Inflammatory macrophage treated with lipopolysaccharide for 4 hours (primary cell): ENCODE measurements at places on chromosomes 13 and 19.

DNA sequence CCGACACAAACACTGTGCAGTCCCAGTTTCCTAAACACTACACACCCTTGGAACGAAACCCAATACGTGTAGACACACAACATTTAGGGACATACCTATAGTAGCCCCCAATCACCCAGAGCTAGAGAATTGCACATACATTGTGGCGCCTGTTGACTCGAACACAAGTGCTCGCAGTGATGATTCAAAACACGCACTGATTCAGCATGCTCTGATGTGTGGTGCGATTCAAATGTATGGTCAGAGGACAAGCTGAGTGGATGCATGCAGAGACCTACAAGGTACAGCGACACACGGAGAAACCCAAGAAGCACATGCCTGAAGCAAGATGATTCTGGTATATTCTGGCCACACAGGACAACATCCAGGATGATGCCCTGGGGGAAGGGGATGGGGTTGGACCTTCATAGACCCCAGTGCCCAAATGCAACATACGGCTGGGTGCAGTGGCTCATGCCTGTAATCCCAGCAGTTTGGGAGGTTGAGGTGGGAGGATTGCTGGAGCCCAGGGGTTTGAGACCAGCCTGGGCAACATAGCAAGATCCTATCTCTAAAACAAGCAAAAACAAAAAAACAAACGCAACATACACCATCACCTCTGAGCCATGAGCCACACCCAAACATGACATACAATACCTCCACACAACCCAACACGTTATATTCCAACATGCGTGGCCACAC lies 997 bp upstream of the KCNN4 start:
- no peak for DNase-seq

- DNase-seq = no peak
Observed at GRCh38 chr13:36038785-36039555, 92.2 kb downstream of the DCLK1 start.

- no peak for DNase-seq
Observed at GRCh38 chr13:113477724-113478123, 12.8 kb downstream of the DCUN1D2 start.

DNA sequence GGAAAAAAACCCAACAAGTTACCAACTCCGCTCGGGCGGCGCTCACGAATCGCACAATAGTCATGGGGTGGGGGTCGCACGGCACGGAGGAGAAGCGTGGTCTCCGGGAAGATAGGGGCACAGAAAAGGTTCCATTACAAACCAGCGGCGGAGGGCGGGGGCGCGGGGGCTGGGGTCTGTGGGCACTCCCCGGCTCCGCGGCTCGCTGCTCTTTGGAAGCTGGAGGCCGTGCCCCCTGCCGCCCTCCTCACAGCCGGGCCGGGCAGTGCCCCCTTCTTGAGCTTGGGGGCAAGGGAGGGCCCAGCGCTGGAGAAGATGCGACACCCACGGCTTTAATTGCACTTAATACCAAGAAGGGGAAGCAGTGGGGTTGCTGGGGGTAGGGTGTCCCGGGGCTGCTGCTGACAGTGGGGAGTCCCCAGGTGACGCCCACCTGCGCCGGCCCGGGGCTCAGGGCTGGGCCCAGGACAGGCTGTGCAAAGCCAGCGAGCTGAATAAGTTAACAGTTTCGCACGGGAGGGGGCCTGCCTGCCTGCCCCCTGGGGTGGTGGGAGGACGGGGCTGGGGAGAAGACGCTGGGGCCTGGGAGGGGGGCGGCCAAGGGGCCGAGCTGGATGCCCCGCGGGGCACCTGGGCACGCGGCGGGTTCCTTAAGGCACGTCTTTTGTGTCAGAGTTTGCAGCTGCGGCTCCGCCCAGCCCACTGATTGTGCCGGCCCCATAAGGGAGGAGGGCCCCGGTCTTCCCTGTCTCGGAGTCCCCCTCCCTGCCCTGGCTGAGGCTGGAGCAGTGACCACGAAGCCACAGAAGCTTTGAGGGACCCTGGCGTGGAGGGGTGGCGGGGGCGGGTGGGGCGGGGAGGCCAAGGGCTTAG lies 9.8 kb downstream of the DCAF15 start:
- no peak for DNase-seq

GRCh38 chr13:60494296-60494695 lies 97.3 kb downstream of the TDRD3 start:
- DNase-seq = no peak
